ENCODE measurements at places on chromosomes 12 and 14.
A peak's percentile ranks its signal among the peaks of the same experiment; 100 is the strongest.

GRCh38 chr14:89617481-89618329, 200.7 kb upstream of the FOXN3 start:
- no peak for DNase-seq

GRCh38 chr12:2119266-2119665, 66.5 kb downstream of the CACNA1C start:
- no peak for DNase-seq

DNA sequence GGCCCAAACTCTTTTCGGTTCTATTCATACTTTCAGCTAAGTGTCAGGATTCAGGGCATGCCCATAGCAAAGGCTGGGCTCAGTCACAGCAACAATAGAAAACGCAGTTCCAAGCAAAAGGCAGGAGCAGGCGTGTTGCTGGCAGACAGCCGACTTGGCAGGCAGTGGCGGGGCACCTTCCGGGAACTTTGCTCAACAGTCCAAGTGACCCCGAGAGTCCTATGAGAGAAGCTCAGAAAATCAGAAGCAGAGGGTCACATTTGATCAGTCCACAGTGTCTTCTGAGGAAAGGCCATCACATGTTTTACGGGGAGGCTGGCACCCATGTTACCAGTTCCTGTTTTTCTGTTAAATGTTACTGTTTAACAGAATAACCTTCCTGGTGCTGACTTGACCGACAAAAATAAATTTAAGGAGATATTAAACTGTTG, 115.0 kb downstream of the DACT1 start:
- DNase-seq = no peak

GRCh38 chr14:68654471-68654941, 138.4 kb downstream of the ZFP36L1 start:
- DNase-seq = no peak

DNA sequence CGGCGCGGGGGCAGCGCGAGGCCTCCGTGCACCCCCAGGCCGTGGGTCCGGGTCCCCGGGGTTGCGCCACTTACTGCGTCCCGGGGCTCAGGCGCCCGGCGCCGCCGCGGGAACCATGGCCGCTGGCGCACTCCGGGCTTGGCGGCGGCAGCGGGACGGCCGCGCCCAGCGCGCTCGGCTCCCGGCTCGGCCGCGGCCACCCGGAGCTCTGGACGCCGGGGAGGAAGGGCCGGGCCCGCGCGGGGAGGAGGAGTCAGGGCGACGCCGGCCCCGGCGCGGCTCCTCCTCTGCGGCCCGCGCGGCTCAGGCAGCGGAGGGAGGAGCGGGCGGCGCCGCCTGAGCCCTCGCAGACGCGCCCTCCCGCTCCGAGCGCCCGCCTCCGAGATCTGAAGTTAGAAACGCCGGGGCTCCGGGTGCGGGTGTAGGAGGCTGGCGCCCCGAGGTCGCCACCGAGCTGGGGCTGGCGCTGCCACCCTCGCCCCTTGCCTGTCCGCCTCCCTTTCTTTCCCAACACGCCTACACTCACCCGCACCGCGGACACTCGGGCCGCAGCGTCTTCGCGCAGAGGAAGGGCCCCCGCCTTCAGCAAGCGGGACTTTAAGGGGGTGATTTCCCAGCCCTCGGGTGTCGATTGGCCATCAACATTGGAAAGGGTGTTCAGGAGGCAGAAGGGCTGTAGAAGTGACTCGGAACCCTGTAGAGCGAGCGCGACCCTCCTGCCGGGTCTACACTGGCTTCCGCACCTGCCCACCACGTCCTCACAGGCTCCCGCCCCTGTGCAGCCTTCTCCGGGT, at the start of gene NIN:
TSS of gene NIN (minus strand) at position 231 of the 794 bp plus-strand sequence. CDS start 9,106 bp downstream, outside the sequence.
- DNase-seq = peak; percentile 26

- no peak for DNase-seq
Observed at GRCh38 chr14:25069879-25070278, 19.9 kb upstream of the STXBP6 start.

DNA sequence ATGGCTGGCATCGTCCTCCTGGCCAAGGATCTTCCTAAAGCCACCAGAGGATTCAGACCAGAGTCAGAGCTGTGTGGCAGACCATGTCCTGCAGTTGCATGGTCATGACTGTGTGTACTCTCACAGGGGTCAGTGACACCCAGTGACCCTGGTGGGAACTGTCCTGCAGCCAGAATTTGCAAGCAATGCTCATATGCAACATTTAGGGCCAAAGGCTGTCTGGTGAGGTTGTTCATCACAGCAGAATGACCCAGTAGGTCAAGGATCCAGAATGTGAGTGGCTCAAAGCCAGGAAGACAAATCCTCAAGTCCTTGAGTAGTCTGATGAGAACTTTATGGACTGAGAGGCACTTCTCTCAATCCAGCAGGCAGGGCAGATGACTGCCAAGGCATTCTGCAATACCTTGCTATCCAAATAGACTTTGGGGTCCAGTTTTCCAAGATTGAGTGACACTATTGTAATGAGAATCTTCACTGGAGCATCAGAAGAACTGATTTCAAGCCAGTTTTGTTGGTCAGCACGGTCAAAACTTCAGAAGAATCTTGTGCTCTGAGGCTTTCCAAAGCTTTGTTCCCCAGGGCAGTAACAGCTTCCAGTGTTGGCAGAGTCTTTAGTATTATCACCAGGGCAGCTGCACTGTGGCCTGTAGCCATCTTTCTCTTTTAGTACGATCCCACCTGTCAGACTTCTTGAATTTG, 122.0 kb downstream of the PTCSC3 start:
- no peak for DNase-seq

DNA sequence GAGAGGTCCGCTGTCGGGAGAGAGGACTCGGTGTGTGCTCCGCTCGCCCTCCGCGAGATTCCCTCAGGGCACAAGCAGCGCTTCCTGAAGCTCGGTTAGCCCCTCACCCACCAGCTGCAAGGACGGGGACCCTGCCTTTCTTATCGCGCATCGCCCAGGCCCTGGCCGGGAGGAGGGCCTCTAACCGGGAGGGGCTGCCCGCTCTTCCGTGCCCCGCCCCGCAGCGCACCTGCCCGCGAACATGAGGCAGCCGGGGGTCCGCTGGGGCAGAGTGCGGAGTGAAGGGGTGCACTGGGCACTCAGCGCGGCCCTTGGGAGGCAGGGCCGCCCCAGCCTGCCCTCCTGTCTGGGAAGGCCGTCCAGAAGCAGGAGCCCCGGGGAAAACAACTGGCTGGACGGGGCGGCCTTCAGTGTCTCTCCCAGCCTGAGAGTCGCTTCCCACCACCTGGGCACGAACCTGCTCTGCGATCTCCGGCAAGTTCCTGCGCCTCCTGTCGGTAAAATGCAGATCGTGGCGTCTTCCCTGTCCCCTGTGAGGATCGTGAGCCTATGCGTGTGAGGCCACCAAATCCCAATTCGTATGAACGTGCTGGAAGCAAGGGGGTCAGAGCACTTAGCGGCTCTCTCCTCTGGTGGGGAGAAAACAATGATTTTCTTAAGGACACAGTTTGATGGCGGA, 28.0 kb upstream of the ADIPOR2 start:
- DNase-seq = no peak

GRCh38 chr14:57073986-57074385, 194.7 kb downstream of the EXOC5 start:
- DNase-seq = no peak

- DNase-seq = no peak
Observed at GRCh38 chr12:118727196-118727978, 254.0 kb upstream of the SRRM4 start.

- DNase-seq = no peak
Observed at GRCh38 chr12:54624315-54625279, 10.1 kb downstream of the LACRT start.

GRCh38 chr12:15276088-15276698, 46.1 kb upstream of the PTPRO start:
- peak; percentile 71 for DNase-seq

DNA sequence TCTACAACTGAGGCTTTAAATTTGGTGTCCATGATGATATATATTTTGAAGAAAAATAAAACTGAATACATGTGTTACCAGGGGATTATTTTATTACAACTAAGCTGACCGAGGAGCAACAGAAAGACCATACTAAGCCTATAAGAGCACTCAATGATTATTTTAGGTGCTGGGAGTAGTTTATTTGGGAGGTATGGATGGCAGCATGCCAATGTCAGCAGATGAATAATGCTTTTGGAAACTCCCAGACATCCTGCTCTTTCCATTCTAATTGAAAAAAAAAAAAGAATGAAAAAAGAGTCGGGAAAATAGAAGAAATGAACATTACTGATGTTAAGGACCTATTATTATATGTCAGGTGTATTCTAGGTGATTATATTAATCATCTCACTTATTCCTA, 441.2 kb downstream of the BTG1 start:
- DNase-seq = no peak

- peak; percentile 90 for DNase-seq
Observed at GRCh38 chr14:73728717-73729330, 14.6 kb upstream of the PNMA1 start.

GRCh38 chr12:132954471-132955048, 1.5 kb downstream of the ZNF605 start:
- DNase-seq = no peak

DNA sequence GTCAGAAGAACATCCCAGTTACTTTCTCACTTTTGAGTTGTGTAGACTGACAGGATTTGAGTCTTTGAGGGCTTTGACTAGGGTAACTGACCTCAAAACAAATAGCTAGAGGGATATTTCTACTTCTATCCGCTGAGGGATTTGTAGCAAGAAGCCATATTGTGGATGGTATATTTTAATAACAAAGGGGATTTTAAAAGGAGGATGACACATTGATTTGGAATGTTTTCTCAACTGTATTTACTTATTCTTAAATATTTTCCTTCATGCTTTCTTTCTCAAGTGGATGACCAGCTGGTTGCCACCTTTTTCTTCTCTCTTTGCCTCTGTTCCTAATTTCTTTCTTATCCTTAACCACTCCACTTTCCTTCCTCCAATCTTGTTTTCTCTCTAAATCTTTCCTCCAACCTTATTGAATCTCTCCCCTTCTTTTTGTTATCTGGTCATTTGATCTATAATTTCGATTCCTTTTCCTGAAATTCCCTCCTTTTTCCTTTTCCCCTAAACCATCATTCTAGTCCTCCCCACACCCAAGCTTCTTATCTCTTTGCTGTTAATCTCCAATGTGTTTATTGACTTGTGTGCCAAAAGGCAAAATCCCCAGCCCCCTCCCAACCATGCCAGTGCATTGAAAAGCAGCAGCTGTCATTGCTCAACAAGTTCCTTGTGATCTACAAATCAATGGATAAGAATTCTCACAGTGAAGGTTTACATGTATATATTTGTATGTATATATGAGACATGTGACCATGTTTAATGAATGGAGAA, 411.6 kb downstream of the RAD51B start:
- no peak for DNase-seq

GRCh38 chr12:49332441-49332861, 4.5 kb downstream of the C1QL4 start:
- DNase-seq = no peak

GRCh38 chr14:89146274-89146673, 270.8 kb downstream of the FOXN3 start:
- no peak for DNase-seq

- DNase-seq = no peak
Observed at GRCh38 chr12:28602786-28603185, 412.5 kb downstream of the CCDC91 start.

DNA sequence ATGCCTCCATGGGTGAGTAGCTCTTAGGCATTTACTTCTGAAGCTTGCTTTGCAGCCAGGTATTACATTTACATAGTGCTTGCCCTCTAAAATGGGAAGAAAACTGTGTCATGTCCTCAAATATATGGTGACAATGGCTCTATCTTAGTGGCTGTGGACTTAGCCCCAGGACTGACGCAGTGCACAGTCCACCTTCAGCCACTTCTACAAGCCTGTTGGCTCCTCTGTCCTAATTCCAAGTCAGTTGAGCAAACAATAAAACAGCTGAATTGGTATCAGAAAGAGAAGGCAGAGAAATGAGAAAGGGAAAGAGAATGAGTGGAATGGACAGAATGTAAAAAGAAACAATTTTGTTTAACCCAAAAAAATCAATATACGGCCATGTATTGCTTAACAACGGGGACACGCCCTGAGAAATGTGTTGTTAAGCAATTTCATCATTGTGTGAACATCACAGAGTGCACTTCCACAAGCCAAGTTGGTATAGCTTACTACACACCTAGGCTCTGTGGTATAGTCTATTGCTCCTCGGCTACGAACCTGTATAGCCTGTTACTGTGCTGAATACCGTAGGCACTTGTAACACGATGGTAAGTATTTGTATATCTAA, 93.5 kb downstream of the GRIN2B start:
- no peak for DNase-seq

DNA sequence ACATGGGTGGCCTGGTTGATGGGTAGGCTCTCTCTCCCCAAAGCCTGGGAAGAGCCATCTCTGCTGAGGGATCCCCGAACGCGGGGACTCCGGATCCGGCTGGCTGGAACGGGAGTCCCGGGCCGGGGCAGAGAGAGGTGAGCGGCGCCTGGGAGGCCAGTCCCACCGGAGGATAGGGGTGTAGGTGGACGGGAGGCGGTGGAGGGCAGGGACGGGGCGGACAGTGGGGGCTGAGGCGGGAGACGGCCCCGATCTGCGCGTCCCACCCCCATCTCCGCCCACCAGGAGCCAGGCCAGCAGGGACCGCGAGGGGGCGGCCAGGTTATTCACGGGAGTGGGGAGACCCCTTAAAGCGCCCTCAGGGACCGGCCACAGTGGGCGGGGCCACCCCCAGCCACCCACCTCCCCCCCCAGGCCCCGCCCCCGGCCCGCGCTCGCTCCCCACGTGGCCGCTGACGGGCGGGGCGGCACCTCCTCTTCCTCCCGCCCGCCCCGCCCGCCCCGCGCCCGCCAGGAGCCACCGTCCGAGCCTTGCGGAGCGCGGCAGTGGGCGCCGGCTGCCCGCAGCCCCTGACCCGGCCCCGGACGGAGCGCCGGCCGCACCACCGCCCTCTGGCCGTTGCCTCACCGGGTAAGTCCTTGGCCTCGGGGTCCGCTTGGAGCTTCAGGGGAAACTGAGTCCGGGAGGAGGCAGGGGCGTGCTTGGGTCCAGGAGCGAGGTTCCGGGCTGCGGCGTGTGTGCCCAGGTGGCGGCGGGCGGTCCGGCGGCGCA, at the start of gene INF2:
TSS of gene INF2 (plus strand) at position 510 of the 772 bp plus-strand sequence. CDS start 11,748 bp downstream, outside the sequence.
- DNase-seq = peak; percentile 72

- DNase-seq = no peak
Observed at GRCh38 chr14:103273145-103273744, 60.8 kb upstream of the EIF5 start.

DNA sequence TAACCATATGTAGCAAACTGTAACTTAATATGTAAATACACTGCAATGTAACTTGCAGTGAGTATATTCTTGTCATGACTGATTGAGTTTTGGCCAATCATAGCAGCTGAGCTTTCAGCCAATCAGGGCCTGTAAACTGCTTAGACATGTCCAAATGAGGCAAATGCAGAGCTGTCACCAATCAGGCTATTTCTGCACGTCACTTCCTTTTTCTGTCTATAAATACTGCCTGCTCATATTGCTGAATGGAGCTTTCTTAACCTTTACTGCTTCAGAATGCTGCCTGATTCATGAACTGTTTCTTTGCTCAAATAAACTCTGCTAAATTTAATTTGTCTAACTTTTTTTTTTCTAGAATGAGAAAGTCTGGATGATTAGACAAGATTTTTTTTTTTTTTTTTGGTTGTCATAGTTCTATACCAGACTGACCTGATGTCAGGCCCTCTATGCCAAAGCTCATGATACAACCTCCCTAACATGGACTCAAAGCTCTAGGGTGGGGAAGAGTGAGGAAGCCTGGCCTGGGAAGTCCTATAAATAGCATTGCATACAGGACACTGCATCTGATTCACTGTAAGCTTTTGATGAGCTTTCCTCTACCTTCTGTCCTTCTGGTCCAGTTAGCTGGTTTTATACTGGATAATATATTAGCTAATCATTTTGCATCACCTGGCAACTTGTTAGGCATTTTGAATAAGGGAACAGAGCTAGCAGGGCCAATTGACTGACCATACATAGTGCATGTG, 12.0 kb downstream of the MGP start:
- no peak for DNase-seq

Data from COLO829 (cell line).